Urinary bladder (tissue), 4 donors: ENCODE measurements at places on chromosomes 12 and 14. TPM values are rescaled to one million over a fixed set of nuclear protein-coding genes. Genes with fewer than 3 reads are reported as not detected.

The ESRRB gene
- total RNA-seq = not detected

The IL26 gene
- total RNA-seq = not detected

The CLBA1 gene
- 4.7 TPM for total RNA-seq

The CCDC60 gene
- total RNA-seq = 5.6 TPM

The ANO4 gene
- total RNA-seq = 3.5 TPM

The OGFOD2 gene
- 6.5 TPM for total RNA-seq

DNA sequence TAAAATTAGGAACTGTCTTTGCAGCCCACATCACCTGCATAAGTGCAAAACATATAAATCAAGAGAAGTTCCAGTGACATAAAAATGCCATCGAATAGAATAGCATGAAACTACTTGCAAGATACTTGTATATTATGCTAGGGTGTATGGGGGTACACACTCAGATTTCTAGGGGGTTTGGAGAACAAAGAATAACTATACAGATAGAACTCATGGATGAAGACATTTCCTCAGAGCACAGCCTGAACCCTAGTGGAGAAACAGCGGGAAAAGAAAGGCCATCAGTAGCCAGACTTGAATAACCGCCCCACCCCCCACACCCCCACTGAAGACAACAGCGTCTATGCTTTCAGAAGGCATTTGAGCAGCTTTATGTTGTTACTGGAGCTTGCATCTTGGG is 425.8 kb downstream of the NPAS3 start:
- DNase-seq = no peak

- DNase-seq = no peak
Measured at GRCh38 chr12:68673788-68674187, 13.0 kb upstream of the NUP107 start.

DNA sequence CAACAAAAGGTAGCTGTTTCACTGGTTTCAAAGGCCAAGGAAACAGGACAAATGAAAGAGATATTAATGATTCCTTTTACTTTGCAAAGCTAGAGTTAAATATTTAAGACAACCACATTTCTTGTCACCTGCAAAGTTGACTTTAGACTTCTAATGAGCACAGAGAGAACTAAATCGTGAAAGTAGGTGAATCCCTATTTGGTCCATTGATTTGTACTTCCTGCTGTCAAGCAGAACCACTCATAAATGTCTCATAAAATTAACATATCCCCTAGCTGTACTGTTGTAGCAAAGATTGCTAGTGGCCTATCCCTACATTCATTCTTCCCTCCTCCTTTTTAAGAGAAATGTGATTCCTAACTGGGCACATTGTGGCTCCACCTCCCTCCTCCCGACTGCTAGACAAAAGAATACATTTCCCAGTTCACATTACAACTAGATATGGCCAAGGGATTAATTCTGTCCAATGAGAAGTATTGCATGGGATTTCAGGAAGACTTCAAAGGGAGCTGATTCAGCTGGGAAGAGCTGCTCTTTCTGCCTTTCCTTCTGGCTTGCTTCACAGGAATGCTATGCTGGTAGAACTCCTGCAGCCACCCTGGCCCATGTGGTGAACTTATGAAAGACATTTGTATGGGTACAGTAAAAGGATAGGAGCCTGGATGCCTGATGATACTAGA is 227.5 kb upstream of the ABCD2 start:
- no peak for DNase-seq

- DNase-seq = no peak
Measured at GRCh38 chr14:33035416-33036194, 96.9 kb downstream of the NPAS3 start.

DNA sequence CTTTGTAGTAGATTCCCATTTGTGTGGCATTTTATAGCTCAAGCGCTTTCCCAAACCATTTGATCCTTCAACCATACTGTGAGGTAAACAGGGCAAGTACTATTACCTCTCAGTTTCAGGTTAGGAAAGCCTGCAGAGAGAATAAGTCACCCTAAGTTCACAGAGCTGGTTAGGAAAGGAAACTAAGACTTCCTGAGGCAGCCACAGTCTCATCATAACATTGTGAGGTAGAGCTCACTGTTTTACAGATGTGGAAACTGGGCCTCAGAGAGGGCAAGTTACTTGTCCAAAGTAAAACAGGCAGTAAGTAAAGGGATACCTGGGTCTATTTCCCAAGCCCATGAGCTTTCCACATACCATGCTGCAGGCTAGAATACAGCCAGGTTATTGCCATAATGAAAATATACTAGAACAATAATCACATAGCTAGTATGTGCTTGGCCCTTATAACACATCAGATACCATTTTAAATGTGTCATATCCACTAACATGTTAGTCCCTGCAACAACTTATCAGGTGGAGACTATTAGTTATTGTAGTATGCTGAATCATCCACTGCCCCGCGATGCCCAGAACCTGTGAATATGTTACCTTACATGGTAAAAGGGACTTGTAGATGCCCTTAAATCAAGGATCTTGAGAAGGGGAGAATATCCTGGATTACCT is 150.9 kb upstream of the GRIP1 start:
- no peak for DNase-seq

DNA sequence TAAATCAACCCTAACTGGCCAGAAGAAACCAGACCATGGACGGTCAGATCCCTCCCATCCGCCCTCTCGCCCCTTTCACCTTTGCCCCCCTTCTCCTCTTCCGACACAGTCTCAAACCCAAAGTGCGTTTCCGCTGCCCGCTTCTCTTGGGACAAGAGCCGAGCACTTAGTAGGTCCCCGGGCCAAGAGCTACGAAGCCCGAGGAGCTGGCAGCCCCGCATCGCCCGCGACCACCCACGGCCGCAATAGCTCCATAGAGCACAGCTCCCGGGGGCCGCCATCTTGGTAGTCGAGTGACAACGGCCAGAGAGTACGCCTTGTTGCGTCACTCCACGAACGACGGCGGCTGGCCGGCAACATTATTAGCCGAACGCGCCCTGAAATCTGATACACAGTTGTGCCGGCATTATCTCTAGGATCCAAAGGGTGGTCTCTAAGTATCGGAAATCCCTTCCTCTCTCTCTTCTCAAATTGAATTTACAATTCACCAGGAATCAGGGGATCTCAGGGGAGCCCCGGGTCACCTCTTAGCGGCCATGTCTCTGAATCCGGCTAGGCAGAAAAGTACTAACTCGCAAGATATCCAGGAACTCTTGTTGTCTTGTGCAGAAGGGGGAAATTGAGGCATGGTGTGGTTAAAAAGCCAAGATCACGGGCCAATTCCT is at the start of gene COQ5:
Gene COQ5 (minus strand): TSS at position 298 of the 665 bp plus-strand sequence. CDS start 17 bp downstream, at position 281.
- DNase-seq = peak; percentile 91

DNA sequence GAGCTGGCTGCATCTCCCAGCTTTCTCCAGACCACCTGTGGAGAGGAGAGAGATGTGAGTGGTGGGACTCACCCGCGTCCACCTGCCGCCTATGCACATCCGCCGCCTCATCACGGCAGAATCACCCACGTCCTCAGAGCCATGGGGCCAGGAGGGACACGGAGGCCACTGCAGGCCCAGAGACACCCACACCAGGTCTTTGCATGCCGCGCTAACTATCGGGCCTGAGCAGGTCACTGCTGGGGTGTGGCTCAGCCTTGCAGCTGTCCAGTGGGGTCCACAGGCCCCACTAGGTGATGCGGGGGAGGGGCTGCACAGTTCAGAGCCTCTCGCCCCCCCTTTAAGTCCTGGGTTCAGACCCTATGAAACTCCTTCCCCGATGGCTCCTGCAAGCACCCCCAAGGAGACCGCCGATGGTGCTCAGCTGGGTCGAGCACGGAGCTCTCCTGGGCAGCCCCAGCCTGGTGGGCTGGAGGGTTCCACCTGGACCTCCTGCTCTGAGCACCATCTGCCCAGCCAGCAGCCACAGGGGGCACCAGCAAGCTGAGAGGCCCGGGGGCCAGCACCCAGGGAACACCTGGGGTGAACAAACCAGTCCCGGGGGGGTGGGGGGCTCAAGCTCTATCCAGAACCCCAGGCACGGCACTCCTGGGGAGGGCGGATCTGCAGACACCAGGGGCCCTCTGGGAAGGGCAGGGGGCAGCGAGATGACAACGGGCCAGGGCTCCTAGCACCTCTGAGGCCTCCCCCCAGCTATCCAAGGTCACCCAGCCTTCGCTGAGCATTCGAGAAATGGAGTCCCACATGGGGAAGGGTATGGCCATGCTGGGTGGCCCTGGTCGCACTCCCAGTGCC is 34.3 kb downstream of the CCNK start:
- DNase-seq = no peak

DNA sequence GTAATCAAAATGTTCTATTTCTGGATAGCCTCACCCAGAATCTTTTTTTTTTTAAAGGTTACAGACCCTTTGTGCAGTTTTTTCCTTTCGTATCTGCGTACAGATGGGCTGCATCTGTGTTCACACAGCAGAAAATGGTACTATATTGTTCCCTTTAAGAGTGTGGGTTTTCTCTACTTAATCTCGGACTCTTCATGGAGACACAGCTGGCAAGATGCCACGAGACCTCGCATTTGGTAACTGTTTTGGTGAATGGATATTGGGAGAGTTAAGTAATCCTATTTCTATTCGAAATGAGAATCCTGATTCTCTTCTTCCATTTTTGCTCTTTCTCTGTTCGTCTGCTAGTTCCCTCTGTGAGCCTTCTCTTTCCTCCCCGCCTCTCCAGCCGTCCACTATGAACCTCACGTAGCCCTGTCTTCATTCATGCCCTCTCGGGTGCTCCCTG is 85.7 kb downstream of the SAMD4A start:
- DNase-seq = no peak

DNA sequence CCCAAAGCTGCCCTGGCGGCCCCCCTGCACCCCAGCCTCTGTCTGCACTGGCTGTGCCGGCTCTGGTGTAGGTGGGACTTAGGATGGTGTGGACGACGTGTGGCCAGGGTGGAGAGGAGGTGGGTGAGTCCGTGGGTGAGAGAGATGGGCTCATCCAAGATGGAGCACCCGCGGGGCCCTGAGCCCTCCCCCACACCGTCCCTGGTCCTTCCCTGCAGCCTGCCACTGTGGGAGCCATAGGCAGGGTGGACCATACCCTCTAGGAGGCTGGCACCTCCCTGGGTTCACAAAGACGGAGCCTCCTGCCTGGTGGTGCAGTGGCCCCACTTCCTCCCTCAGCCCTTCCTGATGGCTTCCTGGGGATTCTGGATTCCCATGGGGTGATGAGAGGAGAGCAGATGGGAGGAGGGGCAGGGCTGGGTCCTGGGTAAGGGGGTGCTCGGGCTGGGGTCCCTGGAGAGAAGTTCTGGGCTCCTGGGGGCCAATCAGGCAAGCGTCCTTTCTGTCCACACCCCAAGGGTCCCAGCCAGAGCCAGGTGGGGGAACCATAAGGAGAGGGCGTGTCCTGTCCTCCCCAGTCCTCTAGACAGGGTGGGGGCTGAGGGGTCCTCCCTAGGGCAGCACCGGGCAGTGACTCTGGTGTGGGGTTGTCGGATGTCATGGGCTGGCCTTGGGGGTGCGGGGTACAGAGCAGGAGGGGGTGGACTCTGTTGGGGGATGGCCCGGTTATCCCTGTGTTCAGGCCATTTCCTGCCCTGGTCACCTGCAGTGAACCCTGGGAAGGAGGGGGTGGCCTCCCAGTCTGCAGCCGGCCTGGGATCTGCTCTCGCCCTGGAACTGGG is 384.8 kb downstream of the TMEM121 start:
- DNase-seq = no peak
